ENCODE measurements at places on chromosomes 4 and X.

GRCh38 chrX:125621588-125621927, 301.9 kb downstream of the TEX13C start:
- DNase-seq = no peak

- DNase-seq = no peak
These were observed 71.5 kb upstream of the HPRT1 start for GRCh38 chrX:134388161-134389109.

- no peak for DNase-seq
These were observed 105.1 kb upstream of the RBPJ start for GRCh38 chr4:26215725-26216124.

DNA sequence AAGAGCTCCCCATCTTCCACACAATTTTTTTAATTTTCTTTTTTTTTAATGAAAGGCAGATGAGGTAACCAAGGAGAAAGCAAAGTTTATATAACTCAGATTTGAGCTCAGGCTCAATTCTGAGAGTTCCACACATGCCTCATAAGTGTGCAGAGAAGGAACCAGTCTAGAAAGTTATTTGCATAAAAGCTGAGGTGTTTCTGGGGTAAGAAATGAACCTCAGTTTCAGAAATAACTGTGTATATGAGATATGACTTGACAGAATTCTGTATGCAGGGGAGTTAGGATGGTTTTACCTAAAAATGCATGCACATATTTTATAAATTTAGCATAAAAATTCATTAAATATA, 51.3 kb downstream of the DTHD1 start:
- no peak for DNase-seq

- no peak for DNase-seq
These were observed 16.1 kb downstream of the NKX3-2 start for GRCh38 chr4:13527981-13528820.

DNA sequence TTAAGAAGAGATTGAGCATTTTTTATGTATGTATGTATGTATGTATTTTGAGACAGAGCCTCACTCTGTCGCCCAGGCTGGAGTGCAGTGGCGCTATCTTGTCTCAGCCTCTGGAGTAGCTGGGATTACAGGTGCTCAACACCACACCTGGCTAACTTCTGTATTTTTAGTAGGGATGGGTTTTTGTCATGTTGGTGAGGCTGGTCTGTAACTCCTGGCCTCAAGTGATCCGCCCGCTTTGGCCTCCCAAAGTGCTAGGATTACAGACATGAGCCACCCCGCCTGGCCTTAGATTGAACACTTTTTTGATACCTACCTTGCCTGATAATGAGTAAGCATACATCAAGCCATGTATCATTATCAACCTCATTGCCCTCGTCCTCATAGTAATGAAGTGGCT, 2.7 kb downstream of the N4BP2 start:
- DNase-seq = no peak

DNA sequence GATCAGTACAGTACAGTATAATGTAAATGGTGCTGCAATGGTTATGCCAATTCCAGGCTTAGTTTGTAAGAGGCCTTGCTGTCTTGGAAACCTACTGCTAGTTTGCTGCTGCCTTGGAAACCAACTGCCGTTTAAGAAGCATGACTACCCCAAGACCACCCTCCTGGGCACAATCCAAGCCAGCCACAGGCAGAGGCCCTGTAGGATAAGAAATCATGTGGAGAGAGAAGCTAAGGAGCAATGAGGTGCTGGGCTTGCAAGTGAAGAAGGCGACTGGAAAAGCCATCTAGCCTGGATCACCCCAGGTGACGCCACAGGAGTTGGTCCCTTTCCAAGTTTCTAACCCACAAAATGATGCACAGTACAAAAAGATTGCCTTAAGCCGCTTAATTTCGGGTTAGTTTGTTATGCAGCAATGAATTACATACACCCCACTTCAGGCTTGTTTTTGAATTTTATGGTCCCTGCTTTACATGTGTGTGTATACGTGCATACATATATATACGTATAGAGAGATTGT, 16.9 kb downstream of the ZFP42 start:
- DNase-seq = no peak

DNA sequence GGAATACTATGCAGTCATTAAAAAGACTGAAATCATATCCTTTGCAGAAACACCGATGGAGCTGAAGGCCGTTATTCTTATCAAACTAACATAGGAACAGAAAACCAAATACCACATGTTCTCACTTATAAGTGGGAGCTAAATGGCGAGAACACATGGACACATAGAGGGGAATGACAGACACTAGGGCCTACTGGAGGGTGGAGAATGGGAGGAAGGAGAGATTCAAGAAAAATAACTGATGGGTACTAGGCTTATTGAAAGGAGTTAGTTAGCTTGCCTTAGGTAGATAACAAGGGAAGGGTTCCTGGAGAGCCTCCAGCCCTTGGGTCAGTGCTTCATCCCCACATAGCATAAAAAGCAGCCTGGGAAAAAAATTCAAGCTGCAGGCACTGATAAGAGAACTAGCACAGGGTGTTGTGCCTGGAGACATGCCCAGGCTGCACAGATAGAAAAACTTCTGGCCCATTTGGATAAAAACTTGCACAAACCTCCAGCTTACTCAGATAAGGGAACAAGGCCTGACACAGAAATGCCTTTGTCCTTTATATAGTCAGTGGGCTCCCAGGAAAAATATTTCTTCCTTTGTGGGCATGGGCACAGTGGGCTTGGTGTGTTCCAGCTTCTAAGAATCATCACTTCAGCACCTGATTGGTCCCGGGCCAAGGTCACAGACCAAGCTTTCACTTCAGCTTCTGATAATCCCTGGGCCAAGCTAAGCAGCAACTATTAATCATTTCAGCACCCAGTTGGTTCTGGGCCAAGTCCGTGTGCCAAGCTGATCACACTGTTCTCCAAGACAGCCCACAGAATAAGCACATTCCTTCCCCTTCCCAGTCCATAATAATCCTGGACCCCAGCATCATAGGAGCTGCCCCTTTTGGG, 23.1 kb upstream of the PWWP3B start:
- no peak for DNase-seq

GRCh38 chr4:25552580-25553271, 102.9 kb upstream of the SLC34A2 start:
- no peak for DNase-seq

DNA sequence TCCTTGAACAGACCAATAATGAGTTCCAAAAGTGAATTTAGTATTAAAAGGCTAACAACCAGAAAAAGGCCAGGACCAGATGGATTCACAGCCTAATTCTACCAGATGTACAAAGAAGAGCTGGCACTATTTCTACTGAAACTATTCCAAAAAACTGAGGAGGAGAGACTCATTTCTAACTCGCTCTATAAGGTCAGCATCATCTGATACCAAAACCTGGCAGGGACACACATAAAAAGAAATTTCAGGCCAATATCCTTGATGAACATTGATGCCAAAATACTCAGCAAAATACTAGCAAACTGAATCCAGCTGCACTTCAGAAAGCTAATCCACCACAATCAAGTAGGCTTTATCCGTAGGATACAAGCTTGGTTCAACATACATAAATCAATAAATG, 35.8 kb upstream of the USP46 start:
- no peak for DNase-seq

DNA sequence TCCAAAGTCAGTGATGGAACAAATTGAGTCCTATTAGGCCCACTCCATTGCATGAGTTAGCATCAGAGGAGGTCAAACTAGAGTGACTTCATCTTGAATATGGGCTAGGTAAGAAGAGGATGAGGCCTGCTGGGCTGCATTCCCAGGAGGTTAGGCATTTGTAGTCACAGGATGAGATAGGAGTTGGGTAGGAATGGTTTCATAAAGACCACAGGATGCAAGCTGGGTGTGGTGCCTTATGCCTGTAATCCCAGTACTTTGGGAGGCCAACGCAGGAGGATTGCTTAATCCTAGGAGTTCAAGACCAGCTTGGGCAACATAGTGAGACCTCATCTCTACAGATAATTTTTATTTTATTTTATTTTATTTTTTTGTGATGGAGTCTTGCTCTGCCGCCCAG, 26.8 kb downstream of the PDGFRA start:
- DNase-seq = no peak

DNA sequence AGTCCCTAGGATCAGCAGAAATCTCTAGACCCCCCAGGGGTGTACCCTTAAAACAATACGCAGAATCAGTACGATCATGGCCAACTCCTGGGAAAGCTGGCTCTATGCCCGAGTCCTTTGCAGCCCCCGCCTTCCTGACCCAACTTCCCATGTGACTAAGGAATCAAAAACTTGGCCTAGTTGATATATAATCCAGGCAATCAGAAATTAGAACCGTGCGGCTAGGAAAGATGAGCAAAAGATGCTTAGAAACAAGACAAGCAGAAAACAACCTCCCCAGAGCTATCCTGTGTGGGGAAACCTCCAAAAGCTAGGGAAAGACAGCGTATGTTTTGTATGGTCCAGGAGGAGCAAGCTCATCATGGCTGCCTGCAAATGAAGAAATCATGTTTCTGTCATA, 110.0 kb downstream of the PPARGC1A start:
- no peak for DNase-seq

DNA sequence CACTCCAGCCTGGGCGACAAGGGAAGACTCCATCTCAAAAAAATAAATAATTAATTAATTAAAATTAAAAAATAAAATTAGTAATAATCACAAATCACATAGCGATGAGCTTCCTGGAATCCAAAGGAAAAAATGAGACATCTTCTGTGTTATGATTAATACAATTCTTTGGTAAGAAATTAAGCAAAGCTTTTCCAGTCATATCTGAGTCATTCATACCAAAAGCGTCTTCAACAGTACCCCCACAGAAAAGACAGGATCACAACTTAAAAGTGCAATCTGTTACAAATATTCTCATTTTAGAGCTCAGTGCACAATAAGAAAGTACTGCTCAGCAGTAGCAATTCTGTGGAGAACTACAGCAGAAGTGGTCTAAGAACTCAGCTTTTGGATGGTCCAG, 168.5 kb upstream of the MXRA5 start:
- DNase-seq = no peak

DNA sequence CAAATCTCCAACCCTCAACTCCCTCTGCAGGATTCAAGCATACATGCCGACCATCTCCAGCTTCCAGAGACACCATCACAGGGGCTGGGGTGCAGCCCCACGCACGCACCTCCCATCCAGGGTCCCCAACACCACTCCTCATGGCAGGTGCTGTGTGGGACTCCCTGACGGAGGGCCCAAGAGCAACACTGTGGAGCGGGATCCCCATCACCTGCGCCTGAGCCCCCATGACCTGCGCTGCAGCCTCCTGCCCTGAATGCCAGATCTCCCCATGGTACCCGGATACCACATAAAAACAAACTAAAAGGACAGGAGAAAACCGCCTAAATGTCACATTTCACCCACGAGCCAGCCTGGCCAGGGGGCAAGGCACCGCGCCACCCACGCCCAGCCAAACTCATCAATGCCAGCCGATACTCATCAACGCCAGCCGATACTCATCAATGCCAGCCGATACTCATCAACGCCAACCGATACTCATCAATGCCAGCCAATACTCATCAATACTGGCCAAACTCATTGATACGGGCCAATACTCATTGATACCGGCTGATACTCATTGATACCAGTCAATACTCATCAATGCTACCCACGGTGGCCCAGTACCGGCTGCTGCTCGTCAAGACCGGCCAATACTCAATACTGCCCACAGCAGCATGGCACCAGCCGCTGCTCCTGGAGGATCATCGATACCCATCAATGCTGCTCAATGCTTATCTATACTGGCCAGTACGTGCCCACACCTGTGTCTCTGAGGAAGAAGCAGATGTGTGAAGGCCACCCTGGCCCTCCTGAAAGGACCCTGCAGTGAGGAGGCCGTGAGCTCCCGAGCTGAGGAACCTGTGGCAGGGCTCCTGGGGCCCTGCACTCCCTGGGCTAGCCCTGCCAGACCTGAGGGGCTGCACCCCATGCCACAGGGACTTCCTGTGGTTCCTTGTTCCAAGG, 6.2 kb downstream of the CTBP1 start:
- DNase-seq = no peak

DNA sequence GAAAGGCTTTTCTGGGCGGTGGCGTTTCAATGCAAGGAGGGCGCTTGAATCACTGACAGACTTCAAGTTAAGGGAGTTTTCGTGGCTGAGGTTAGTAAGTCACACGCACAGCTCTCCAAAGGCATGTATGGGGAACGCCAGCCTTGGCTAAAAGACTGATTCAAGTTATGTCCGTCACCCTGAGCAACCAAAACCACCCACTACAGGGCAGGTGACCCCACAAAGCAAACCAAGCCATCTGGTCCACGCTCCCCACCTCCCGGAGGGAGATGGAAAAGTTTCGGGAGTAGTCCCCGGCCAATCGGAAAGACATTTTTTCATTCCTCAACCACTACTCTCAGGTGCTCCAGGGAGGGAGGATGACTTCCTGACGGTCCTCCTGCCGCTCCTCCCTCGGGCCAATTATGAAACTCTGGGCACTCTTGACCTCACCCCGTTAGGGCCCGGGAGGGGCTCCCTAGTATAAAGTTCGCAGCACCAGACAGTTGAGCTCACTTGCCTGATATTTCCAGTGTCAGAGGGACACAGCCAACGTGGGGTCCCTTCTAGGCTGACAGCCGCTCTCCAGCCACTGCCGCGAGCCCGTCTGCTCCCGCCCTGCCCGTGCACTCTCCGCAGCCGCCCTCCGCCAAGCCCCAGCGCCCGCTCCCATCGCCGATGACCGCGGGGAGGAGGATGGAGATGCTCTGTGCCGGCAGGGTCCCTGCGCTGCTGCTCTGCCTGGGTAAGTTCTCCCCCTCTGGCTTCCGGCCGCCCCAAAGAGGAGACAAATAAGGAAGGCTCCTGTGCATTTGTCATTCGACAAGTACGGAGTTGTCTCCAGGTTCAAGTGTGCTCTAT, at the start of gene EREG:
Gene EREG (plus strand): TSS at position 494 of the 840 bp plus-strand sequence. CDS start 164 bp downstream, at position 658.
- DNase-seq = peak; percentile 33

DNA sequence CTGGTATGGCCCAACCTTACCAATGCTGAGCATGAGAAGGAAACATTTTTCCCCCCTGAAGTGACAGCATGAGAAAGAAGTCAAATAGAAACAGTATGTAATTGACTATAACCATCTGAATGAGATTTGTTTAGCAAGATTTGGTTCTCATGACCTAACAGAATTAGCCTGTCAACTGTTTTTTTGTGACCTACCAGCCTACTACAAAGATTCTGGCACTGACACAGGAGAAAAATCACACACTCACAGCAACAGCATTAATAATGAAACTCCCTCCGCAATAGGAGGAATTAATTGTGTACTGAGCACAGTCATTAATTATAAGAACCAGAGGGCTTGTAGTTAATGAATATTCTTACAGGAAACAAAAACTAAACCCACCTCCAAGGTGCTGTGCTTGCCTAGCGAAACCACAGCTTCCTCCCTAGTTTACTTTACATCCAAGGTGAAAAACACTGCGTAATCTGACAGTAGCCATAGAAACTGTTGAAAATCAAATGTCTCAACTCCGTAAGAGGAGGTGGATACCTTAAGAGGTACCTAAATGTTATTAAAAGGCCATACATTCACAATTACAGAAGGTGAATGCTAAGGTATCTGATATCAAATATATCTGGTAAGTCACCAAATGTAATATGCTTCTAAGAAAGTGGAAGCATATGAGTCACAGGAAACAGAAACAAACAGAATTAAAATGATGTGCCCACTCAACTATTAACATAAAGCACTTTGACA, 34.9 kb downstream of the MMRN1 start:
- peak; percentile 42 for DNase-seq

Data from activated CD4-positive, alpha-beta T cell treated with anti-CD3 and anti-CD28 coated beads, Interleukin-2, amount 10 ng/mL, durations not matched to agents 7 days and 5 days (primary cell).